Activated T-cell treated with anti-CD3 and anti-CD28 coated beads for 24 hours (primary cell): ENCODE measurements at places on chromosomes 5 and 9.
A peak's percentile ranks its signal among the peaks of the same experiment; 100 is the strongest.

DNA sequence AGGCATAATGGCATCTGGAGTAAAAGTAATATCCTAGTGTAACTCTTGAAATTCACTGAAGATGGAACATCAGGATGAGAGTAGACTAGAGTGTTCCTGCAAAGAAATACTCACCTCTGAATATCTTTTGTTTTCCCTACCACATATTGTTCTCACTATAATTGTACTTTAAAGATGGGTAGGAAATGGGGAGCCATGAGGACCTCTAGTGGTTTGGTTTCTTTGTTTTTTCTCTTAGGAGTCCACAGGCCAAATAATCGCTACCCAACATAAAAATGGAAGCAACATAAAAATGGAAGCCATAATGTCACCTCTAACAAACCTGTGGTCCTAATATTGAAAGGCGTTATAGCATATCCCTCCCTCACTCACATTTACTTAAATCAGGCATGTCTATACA is 2375.8 kb downstream of the MAT2B start:
- no peak for DNase-seq

- DNase-seq = no peak
These were observed 220.5 kb downstream of the SH3GL2 start for GRCh38 chr9:17799369-17799768.

DNA sequence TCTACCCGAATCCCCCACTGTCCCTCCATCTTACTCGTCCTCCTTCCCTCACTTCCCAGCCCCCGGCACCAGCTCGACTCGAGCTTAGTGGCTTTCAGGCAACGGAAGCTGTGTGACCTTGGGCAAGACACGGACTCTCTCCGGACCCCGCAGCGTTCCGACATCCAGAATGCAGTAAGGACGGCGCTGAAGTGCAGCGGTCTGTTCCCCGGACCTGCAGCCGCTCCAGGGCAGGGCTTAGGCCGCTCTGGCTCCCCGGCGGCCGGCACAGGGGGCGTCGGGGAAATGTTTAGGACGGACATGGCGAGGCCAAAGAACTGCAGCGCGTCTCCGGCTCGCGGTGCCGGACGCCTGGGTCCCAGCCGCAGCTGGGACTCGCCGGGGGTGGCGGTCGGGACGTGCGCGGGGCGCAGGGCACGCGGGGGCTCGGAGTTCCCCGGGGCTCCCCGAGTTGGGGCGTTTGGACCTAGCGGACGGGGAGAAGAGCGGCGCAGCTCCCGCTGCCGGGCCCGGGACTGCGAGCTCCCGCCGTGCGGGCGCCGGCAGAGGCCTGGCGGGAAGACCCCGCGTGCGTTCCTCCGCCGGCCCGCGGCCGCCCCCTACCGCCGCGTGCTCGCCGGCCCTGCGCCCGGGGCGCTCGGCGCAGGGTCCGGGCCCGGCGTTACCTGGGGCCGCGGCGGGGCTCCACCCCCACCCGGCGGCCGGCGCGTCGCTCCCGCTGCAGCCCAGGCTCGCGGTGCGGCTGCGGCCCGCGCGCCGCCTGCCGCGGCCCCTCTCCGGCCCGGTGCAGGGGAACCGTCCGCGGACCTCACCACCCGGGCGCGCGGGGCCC is 5.6 kb upstream of the RNF44 start:
- DNase-seq = no peak

- no peak for DNase-seq
These were observed 19.3 kb downstream of the CORO2A start for GRCh38 chr9:98173181-98173580.

GRCh38 chr9:27473111-27473529 is 51.0 kb upstream of the IFNK start:
- DNase-seq = no peak

DNA sequence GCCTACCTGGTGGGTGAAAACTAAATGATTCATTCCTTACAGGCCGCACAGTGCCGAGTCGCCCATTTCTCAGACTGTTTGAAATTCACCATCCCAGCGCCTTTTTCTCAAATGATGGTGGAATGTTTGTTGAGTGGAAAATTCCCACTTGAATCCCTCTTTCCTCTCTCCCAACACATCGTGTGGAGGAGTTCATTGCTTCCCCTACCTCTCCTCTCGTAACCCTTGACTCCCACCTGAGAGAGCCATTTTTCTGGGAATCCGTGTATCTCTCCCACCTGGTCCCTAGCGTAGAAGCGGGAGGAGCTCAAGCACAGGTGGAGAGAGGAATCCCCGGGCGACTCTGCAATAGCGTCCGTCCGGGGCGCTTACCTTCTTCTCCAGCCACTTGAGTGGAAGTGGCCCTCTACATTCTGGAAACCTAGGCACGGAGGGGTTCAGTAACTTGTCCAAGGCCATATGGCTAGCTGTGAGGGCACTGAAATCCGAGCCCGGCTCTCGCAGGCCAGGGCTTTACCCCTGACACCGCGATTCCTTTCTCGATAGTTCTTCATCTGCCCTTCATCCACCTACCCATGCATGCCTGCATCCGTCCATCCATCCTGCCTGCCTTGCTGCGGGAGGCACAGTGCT is 683 bp downstream of the OSMR start:
- no peak for DNase-seq

DNA sequence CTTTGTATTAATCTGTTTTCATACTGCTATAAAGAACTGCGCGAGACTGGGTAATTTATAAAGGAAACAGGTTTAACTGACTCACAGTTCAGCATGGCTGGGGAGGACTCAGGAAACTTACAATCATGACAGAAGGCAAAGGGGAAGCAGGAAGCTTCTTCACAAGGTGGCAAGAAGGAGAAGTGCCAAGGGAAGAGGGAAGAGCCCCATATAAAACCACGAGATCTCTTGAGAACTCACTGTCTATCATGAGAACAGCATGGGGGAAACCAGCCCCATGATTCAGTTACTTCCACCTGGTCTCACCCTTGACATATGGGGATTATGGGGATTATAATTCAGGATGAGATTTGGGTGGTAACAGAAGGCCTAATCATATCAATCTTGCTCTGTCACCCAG is 60.9 kb upstream of the CHD1 start:
- no peak for DNase-seq

GRCh38 chr9:123514766-123515165 is 158.8 kb downstream of the CRB2 start:
- DNase-seq = no peak

- DNase-seq = no peak
These were observed 6.2 kb downstream of the VPS13A start for GRCh38 chr9:77183581-77183980.

DNA sequence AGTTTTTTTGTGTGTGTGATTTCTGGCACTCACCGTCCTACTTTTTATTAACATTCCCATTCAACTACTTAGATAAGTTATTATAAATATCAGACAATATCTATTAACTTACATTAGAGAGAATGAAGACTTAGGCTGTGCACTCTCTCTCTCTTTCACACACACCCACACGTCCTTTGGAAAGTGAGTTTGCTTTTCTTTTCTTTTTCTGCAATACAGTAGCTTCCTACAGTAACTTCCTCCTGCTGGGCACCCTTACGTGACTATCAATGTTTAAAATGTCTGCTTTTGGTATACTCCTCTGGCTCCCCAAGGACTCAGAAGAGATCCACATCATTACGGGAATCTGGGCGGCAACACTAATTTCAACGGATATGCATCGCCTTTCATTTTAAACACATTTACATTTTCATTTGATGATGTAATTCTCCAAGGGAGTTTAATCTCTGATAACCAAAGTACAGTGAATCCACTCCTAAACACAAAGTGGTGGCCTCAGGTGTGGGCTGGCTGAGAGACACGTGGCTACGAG is 179.5 kb downstream of the MAPKAP1 start:
- DNase-seq = no peak

DNA sequence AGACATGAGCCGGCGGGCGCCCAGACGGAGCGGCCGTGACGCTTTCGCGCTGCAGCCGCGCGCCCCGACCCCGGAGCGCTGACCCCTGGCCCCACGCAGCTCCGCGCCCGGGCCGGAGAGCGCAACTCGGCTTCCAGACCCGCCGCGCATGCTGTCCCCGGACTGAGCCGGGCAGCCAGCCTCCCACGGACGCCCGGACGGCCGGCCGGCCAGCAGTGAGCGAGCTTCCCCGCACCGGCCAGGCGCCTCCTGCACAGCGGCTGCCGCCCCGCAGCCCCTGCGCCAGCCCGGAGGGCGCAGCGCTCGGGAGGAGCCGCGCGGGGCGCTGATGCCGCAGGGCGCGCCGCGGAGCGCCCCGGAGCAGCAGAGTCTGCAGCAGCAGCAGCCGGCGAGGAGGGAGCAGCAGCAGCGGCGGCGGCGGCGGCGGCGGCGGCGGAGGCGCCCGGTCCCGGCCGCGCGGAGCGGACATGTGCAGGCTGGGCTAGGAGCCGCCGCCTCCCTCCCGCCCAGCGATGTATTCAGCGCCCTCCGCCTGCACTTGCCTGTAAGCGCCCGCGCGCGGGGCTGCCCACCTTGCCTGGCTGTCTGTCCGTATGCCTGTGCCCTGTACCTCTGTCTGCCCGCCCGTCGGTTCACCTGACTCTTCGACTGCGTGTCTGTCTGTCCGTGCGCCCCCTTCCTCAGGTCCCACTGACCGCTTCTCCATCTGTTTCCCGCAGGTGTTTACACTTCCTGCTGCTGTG is 412 bp downstream of the FGF18 start:
- peak; percentile 11 for DNase-seq

DNA sequence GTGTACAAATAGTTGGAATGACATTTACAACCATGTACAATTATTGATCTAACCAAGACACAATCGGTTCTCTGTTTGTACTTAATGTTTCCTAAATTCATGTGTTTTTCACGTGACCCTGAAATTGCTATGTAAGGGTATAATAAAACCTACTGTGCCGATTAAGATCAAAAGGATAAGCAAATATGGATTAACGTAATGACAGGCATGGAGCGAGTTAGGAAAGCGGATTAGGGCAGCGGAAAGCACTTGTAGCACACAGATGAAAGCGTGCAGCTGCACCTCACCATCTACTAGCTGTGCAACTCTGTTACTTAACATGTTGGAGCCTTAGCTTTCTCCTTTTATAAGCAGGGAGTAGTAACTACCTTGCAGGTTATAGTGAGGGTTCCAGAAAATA is 38.3 kb upstream of the ZFYVE16 start:
- DNase-seq = no peak

- no peak for DNase-seq
These were observed 16.0 kb upstream of the AFF4 start for GRCh38 chr5:132979367-132979940.

DNA sequence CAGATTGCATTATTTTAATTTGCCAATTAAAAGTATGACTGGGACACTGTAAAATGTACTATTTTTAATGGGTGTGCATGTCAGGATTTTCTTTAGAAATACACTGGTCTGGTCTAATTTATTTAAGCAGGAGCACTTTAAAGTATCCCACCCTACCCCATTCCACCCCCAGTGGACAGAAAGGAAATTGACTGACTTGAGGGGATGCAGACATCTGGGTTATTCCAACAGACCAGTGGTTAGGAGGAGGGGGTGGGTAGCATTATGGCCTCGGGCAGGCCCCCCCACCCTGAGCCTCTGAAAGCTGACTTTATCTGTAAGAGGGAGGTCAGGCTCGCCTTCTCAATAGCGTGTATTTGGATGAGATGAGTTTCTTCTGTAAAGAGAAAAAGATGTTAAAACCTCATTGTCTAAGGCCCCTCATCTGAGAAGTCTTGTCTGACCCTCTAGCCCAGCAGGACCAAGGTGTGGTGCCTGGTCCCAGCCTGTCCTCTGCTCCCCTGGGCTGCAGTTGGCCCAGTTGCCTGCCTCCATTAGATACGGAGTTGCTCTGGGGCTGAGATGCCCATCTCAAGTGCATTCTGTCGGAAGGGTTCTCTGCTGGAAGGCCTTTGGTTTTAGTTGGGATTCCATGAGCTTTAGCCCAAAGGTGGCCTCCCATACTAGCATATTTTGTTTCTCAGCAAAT is 4.4 kb downstream of the HNRNPAB start:
- no peak for DNase-seq

- DNase-seq = no peak
These were observed 174.8 kb upstream of the OR13F1 start for GRCh38 chr9:104329245-104329644.

GRCh38 chr5:157778121-157778805 is 34.8 kb downstream of the LSM11 start:
- DNase-seq = no peak

GRCh38 chr5:81740758-81741157 is 10.1 kb downstream of the SSBP2 start:
- no peak for DNase-seq

- DNase-seq = no peak
These were observed 271.6 kb upstream of the MAP3K1 start for GRCh38 chr5:56543441-56544388.

- no peak for DNase-seq
These were observed 337.1 kb downstream of the GADD45G start for GRCh38 chr9:89941875-89942274.

DNA sequence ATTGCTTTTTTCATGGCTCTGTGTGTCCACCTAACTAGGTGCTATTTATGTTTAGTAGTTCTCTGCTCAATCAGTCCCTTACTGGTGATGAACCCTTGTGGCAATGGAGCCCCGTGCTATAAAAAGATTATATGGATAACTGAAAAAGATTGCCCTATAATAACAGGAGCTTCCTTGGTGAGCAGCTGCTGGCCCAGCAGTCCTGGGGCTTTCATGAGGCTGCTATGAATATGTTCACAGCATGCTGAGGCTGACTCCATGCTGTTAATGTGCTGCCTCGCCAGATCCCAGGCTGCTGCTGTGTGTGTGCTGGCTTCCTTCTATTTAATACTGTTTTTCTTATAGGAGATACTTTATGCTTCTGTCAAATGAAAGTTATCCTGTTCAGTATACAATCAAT is 357.5 kb downstream of the TAF11L14 start:
- no peak for DNase-seq
